Retina (tissue), 1 donor: ENCODE measurements at places on chromosomes 6 and 20.

DNA sequence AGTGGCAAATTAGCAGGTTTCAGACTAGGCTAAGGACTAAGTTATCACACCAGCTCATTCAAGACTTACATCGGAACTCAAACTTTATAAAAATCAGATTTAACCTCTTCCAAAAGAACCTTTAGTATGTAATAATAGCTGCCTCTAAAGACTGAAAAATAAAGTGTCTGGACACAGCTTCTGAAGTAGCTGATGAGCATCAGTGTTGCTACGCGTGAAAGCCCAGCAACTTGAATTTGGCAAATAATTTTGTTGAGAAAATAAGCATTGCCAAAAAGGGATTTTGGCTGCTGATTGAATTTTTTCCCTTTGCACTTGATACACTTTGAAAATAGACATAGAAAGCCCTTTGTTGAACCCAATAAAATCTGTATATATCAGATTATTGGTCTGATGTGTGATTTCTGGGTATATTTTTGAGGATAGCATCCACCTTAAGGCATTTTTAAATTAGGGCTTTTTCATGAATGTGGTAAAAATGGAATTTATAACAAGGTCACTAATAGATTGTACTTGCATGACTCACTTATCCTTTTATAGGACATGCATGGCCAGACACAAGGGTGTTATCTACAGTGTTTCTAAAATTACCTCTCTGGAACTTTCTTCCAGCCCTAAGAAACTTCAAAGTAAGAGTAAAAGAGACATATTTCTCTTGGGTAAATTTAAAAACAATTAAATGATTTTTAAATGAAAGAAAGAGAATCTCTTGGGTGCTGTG lies 350.4 kb downstream of the TENT5A start:
- DNase-seq: no peak

DNA sequence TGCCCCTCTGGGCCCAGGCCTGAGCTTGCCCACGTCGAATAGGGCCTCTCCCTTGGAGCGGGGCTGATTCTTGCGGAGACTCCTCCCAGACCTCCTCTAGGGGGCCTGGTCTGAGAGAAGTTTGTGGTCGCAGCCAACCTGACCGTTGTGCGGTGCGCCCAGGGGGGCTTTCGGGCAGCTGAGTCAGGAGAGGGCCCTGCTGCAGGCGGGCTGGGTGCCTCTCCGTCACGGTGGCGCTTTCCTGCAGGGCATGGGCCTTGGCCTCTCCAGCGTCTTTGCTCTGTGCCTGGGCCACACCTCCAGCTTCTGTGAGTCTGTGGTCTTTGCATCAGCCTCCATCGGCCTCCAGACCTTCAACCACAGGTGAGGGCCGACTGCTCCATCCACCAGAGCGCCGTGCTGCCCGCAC lies 12.9 kb downstream of the SLC17A9 start:
- DNase-seq: no peak

GRCh38 chr20:45061244-45061643 lies 39.7 kb downstream of the KCNS1 start:
- no peak for DNase-seq

DNA sequence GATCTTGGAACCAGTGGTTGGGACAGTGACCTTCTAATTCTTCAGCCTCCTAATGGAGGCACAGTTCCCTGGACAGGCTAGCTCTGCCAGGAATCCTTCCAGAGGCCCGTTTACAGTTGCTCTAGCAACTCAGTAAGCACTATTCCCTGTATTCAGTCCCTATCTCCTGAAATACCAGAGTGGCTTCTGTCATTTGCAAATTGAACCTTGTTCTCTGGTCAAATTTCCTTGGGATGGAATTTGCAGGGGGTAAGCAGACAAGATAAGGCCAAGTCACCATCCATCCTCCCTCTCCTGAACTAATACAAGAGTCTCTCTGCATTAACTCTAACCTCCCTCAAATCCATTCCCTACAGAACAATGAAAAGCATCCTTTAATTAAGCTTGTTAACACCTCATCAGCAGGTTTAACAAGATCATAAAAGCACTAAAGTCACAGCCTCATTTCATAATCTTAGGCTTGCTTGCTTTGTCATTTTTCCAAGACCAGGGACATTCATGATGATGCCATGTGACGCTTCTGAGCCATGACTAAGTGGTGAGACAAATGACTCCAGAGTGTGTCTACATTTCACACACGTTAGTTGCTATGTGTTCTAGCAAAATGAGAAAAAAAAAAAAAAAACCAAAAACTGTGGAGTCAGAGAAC lies 37.1 kb downstream of the SLC22A23 start:
- no peak for DNase-seq

DNA sequence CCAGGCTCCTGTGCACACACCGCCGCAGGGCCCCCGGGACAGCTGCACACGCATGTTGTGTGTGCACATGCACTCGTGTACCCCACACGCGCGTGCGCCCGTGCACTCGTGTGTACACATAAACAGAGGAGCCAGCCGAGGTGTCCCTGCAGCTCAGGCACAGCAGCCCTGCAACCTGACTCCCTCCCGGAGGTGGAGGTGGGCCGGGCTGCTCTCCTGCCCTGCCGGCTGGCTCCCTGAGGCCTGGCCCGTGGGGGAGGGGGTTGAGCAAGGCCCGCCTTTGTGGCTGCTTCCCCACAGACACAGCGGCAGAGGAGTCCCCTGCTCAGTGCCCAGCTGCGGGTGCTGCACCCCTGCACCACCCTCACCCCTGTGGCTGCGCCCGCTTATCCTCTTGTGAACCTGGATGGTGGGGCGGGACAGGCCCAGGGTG lies 624 bp downstream of the RBBP8NL start:
- no peak for DNase-seq

GRCh38 chr20:25032065-25032477 lies 25.9 kb downstream of the ACSS1 start:
- no peak for DNase-seq

DNA sequence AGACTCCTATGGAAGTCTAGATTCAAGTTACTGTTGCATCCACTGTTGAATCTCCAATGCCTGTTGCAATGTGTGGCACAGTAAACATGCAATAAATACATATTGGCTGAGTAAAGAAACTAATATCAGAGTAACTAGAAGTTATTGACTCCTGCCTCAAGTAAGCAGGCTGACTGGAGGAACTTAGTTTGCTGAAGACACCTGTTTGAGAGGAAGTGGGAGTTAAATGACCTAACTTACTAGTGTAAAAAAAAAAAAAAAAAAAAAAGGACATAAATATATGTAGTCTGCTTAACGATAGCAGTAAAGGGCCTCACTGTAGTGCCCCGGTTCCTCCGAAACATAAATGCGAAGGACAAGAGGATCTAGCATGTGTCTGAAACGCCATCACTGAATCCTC lies 249.8 kb upstream of the PRDM1 start:
- no peak for DNase-seq

- no peak for DNase-seq
These were observed 19.5 kb downstream of the DUSP22 start for GRCh38 chr6:311679-312220.

GRCh38 chr20:52799130-52799529 lies 173.0 kb upstream of the TSHZ2 start:
- DNase-seq: peak; percentile 30

GRCh38 chr6:150169609-150170008 lies 26.8 kb downstream of the PPP1R14C start:
- no peak for DNase-seq

- DNase-seq: peak; percentile 6
These were observed 116.2 kb downstream of the RTN4IP1 start for GRCh38 chr6:106512968-106513574.

DNA sequence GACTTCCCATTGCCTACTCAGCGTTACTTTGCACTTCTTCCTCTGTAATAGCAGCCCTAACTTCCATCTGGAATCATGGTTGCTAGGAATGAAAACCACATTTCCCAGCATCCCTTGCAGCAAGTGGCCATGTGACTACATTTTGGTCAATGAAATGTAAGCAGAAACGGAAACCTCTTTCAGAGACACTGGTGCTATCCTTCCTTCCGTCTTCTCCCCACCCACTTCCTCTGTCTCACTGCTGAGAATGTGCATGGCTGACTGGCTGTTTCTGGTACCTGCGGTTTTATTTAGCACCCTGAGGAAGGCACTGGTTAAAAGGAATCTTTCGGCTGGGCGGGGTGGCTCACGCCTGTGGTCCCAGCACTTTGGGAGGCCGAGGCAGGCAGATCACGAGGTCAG lies 107.4 kb downstream of the SCML4 start:
- no peak for DNase-seq

- no peak for DNase-seq
These were observed 46.3 kb downstream of the SHLD1 start for GRCh38 chr20:5796331-5797040.

- DNase-seq: peak; percentile 15
These were observed 980 bp downstream of the MBOAT1 start for GRCh38 chr6:20211037-20211940.

DNA sequence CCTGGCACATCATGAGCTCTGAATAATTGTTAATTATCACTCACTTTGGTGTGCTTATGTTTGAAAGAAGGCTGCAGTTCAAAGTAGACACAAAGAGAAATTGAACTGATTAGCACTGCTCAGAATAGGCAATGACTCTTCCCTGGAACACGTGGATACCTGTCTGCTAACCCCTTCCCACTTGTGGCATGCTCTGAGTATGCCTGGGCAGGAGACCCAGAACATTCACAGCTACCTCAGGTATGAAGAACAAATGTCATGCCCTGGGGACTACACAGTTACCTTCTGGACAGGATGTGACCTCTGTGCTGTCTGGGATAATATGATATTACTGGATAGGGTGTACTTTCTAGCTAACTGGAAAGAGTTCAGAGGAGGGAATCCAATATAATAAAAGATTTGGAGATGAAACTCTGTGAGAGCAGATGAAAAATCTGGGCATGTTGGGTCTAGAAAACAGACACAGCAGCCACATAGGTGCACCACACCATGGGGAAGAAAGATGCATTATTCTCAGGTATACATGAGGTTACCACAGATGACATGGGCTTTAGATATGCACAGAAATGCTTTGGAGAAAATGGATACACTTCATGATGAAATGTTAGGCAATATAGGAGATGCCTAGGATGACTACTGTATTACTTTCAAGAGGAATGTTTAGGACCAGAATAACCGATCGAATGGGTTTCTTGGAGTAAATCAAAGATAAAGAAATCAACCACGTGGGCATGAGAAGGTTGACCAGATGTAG lies 324.2 kb upstream of the PREP start:
- DNase-seq: no peak

DNA sequence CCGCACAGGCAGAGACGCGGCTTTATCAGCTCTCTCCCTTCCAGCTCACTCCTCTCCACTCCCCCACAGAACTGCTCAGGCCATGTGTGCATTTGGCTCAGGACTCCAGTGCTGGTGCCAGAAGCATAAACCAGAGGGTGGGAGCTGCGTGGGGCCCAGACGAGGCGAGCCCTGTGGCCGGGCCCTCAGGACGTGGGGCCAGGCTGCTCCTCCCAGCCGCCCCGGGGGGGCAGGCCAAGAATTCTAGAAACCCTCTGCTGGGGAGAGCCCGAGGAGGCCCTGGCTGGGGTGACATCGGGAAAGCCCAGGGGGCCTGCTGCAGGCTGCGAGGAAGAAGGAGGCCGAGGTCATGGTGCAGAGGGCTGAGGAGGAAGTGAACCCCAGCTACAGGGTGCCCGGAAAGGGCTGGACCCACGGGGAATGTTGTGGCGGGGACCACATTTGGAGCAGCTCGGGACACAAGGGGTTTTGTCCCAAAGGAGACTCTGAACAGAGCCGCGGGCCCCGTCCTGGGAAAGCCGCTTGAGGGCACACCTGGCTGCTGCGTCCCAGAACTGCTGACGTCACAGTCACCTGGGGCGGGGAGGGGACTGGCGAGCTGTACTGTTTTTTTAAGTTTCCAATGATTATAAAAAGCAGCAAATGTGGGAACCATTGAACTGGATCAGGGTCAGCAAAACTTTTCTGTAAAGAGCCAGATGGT lies 107.1 kb downstream of the BANF2 start:
- no peak for DNase-seq

- DNase-seq: no peak
These were observed 31.4 kb downstream of the COL11A2 start for GRCh38 chr6:33160728-33161344.

DNA sequence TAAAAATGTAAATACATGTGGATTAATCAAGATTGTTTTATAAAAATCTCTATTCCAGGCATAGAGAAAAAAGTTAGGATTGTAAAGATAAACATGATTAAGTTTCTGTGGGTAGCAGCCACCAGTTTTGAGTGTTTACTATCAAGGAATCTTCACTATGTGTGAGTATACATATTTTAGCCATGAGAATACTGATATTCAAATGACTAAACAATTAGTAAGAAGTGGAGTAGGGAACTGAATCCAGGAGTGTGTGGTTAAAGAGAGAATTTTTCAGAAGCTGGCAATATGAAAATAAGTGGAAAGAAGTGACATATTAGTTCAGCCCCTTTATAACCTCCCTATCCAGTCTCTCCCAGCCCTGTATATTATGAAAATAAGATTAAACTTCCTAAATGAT lies 10.3 kb downstream of the ELOVL2 start:
- no peak for DNase-seq

- no peak for DNase-seq
These were observed 41.5 kb upstream of the EPB41L1 start for GRCh38 chr20:36113036-36113435.

DNA sequence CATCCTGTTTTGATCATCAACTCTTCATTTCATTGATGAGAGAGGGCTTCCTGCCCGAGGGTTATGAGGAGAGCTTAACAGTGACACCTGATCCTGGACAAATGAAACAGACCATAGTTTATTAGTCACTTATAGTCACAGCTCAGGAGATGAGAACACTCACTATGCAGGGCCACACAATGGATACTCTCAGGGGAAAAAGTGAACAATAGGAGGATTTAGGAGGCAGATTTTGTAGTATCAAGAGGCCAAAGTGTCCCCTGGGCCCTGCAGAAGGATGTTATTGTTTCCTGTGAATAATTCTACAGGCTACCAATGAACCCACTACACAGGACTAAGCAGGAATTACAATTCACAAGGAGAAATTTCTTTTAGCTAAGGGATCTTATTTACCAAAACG lies 772.8 kb upstream of the MAN1A1 start:
- no peak for DNase-seq

GRCh38 chr6:8556370-8557013 lies 121.1 kb upstream of the SLC35B3 start:
- no peak for DNase-seq

GRCh38 chr6:52503323-52503747 lies 73.5 kb downstream of the TRAM2 start:
- DNase-seq: no peak

DNA sequence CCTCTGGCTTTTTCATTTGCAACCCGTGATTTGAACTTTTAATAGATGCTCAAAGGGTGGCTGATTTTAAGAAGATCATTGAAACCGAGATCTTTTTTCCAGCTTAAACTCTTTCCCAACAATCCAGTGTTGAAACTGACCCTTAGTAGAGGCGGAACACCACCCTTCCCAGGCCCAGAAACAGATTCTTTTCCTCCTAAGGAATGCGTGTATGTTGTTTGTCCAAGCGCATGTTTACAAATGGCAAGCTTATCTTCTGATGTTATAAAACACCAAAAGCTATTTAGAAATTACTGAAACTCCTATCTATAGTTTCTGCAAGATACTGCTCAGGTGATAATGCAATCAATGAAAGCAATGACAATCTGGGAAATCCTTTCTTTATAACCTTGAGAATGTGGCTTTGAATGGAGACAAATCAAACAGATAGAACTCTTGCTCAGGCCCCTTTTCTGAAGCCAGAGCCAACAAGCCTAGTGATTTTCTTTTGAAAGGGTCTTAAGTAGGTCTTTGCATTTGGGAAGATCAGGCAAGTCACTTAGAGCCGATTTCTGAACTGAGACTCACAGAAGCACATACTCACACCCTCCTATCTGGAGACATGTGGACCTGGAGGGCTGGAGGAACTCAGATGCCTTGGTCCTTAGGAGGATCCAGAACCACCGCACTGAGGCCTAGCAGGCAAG lies 9.1 kb downstream of the BANF2 start:
- no peak for DNase-seq

GRCh38 chr20:43752561-43753301 lies 25.9 kb upstream of the GTSF1L start:
- DNase-seq: no peak
